Tibial artery (tissue), 4 donors: ENCODE measurements at places on chromosomes 3 and 15.

- DNase-seq, result no peak
These were observed 279.6 kb upstream of the WNT5A start for GRCh38 chr3:55766753-55767152.

- DNase-seq, result peak; percentile 60
These were observed 26.8 kb downstream of the STARD5 start for GRCh38 chr15:81297147-81297572.

GRCh38 chr3:124619887-124620599 is 110.2 kb upstream of the UMPS start:
- no peak for DNase-seq

- DNase-seq, result no peak
These were observed 1.7 kb downstream of the CFAP44 start for GRCh38 chr3:113439606-113440005.

DNA sequence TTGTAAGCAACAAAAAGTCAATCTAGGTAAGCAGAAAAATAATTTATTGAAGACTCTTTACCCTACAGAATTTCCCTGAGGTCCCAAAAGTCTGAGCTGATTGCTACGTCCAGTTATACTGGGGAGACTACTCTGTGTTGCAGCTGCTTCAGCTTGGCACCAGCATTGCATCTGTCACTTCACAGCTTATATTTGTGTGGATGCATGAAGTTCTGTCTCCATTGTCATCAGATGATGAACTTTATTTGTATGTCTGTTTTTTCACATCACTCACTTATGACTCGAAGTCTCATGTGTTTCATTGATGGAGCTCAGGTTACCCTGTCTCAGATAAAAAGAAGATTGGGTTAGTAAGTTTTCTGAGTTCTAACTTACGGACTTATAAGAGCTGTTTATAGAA is 75.3 kb upstream of the LRRFIP2 start:
- no peak for DNase-seq

GRCh38 chr3:117026401-117026800 is 316.8 kb downstream of the TUSC7 start:
- DNase-seq, result no peak

DNA sequence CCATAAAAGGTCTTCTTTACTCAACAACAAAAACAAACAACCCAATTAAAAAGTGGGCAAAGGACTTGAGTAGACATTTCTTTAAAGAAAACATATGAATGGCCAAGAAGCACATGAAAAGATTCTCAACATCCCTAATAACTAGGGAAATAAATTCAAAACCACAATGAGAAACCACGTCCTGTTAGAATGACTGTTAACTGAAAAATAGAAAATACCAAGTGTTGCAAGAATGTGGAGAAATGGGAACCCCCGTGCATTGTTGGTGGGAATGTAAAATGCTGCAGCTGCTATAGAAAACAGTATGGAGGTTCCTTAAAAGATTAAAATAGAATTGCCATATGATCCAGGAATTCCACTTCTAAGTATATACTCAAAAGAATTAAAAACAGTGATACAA is 34.8 kb downstream of the NMNAT3 start:
- no peak for DNase-seq

DNA sequence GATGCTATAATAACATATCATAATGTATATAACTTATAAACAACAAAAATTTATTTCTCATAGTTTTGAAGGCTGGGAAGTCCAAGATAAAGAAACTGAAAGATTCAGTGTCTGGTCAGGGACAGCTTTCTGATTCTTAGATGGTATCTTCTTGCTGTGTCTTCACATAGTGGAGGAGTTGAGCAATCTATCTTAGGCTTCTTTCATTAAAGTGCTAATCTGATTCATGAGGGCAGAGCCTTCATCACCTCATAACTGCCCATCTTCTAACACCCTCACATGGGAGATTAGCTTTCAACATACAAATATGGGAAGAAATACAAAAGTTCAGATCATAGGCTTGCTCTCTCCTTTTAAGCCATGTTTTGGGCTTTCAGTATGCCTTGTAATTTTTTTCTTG is 774.8 kb upstream of the EPHA6 start:
- no peak for DNase-seq

DNA sequence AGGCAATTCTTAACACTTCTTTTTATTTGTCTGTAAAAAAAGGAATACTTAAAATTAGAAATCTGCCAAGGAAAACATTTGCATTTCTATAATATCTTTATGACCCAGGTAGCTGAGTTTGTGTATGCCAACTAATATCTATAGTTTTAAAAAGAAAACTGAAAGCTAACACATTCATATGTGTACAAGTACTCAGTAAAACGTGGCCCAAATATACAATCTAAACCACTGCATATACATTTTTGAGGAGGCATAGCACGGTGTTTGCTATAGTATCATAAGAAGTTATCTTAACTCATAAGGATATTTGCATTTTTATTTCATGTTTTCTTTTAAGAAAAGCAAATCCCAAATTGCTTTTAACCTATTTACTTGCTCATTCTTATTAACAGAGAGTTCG is 172.7 kb downstream of the ZBTB20 start:
- DNase-seq, result no peak

GRCh38 chr3:166052440-166052839 is 215.2 kb upstream of the BCHE start:
- no peak for DNase-seq

DNA sequence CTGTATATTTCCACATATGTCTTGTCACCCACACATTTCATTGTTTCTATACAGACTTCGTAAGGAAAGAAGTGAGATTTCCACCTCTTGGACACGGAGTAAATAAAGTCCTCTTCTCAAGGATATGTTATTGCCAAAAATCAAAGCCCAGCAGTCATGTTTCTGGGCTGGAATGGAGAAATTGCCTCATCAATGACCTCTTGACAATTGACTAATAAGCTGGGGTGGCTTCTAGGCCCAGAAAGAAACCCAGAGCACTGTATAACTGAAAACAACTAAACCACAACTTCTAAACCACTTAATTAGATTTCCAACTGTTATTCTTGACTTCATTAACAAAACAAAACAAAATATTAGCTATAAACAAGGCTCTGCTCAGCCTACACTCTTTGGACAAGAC is 56.4 kb upstream of the SLC24A5 start:
- DNase-seq, result peak; percentile 44

DNA sequence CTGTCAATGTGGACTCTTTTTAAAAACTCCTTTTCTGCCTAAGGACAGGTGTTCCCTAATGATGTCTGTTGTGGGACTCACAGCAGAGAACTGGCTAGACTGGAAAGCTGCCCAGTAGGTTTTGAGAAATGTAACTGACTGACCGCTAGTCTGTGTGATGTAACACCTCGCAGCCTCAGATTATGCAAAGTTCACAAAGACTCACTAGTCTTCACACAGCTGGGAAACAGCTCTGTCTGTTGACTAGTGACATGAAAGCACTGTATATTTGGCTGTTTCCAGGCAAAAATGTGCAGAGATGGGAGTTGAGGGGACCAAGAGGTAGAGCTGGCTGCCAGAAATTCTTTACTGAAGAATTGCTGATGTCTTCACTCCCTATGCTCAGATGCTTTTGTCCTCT is 10.3 kb downstream of the PDZRN3 start:
- DNase-seq, result no peak
